ENCODE measurements at places on chromosomes 1 and 21.

- DNase-seq: no peak
These were observed 64.1 kb downstream of the MIS18A start for GRCh38 chr21:32214654-32215305.

- no peak for DNase-seq
These were observed 198.2 kb downstream of the GREM2 start for GRCh38 chr1:240413732-240414131.

- no peak for DNase-seq
These were observed 610.3 kb upstream of the TMPRSS15 start for GRCh38 chr21:19013916-19014315.

- no peak for DNase-seq
These were observed 2.9 kb upstream of the PTGFRN start for GRCh38 chr1:116906812-116907211.

GRCh38 chr1:212928323-212929291, 21.7 kb upstream of the VASH2 start:
- no peak for DNase-seq

- DNase-seq: no peak
These were observed 4.3 kb upstream of the CBR1 start for GRCh38 chr21:36065497-36066036.

DNA sequence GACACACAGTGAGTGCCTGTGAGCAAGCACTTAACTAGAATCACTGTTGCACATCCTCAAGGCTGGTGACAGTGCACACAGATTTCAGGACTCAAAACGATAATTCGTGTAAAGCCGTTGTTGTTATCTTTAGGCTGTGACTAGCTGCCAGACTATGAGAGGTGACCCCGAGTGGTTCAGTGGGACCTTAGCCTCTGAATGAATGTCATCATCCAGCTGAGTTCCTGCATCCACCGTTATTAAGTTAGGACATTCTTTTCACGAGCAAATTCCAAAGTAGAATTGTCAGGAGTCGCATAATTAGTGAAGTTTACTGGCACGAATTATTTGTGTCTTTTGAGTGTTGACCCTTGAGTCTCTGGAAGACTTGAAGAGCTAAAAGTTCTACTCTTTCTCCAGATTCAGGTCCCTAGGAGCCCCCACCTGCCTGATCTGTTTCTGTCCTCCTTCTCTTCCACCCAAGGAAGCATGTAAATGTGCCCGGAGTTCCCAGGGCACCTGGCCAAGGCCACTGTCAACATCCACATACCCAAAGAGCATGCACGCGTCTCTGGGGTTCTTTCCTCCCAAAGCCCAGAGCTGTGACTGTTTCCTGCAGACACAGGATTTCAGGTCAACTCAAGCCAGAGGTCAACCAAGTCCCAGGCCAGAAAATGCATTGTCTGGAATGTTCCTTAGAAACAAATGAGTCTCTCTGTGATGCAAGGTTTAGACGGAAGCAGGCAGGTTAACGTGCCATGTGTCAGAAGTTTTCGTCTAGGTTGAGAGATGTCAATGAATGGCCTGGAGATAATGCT, 207.2 kb downstream of the TOMM20 start:
- DNase-seq: no peak

- DNase-seq: no peak
These were observed 18.3 kb downstream of the HYI start for GRCh38 chr1:43435146-43436145.

DNA sequence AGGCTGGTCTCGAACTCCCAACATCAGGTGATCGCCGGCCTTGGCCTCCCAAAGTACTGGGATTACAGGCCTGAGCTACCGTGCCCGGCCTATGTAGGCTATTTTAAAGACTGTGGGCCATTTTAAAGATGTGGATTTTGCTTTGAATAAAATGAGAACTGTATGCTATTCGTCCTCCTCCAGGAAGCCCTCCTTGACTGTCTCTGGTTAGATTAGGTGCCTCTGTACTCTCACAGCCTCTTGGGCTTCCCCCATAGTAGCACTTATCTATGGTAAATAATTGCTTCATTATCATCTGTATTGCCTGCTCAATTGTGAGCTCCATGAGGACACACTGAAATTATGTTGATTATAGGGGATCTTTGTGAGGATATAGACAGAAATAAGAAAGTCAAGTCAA, 20.5 kb upstream of the ERI3 start:
- DNase-seq: no peak

DNA sequence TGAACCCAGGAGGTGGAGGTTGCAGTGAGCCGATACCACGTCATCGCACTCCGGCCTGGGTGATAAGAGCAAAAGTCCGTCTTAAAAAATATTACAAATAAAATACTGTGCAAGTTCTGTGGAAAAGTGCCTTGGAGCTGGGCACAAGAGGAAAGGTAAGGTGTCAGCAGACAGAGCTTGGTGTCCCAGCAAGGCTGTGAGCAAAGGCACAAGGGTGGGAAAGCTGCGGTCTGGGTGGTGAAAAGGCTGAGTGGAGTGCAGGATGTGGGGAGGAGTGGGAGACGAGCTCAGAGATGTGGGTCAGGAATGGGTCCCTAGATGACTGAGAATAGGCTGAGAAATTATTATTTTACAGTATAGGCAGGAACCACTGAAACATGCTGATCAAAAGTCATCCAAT, 150.6 kb downstream of the RHOU start:
- DNase-seq: no peak

DNA sequence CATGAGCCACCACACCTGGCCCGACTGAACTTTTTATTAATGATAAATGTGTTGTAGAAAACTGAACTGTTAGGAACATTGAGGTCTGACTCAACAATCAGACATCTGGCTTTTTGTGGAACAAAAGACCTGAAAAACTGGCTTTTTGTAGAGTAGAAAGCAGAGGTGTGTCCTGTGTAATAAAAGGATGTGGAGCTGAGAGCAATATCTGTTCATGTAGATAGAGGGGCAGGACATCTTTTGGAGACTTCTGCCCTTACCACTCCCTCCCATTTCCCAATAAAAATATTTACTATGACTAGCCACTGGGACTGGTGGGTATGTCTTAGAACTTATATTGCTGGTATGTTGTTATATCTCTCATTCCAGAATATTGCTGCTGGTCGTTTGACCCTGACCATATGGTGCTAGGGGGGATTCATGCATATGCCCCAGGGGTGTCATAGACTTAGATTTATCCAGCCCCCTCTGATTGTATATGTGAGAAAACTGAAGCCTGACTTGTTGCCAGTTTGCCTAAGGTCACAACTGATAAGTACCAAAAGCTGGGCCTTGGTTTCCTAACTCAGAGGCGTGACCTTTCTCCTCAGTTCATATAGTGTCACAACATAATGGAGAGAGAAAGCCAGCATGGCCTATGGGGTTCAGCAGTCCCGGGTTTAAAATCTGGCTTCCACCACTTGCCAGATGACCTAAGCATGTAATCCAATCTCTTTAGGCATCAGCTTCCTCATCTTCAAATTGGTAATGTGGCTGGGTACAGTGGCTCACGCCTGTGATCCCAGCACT, 33.5 kb upstream of the PIGV start:
- DNase-seq: no peak

DNA sequence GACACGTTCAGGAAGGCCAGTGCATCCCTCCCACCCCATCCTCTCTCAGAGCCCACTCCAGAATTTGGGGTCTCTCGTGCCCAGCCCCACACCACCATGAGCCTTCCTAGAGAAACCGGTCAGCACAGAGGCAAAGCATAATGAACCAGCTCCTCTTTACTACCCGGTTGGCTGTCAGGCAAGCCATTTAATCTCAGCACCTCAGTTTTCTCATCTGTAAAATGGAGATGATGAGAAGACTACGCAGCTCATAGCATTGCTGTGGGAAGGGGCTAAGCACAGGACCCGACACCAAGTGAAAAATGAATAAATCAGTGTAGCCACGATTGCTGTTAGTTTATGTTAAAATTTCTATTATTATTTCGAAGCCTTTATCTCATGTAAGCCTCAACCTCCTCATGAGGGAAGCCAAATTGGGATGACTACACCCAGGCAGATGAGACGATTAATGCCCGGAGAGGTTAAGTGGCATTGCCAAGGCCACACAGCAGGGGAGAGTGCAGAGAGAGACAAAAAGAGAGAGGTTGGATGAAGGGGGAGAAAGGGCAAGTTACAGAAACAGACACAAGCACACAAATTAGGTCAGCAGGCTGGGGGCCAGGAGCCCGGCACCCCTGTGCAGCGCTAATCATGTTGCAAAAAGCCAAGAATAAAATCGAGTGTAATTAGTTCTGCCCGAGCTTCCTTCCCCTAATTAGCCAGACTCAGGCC, 25.7 kb downstream of the SDC3 start:
- no peak for DNase-seq

DNA sequence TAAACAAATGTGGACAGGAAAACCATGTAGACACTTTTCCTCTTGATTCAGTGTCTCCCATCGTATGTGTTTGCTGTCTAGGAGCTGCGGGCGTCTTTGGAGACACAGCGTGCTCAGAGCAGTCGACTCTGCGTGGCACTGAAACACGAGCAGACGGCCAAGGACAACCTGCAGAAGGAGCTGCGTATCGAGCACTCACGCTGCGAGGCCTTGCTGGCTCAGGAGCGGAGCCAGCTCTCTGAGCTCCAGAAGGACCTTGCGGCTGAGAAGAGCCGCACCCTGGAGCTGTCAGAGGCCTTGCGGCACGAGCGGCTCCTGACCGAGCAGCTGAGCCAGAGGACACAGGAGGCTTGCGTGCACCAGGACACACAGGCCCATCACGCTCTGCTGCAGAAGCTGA, 27.2 kb upstream of the DIP2A start:
- no peak for DNase-seq

- DNase-seq: no peak
These were observed 354.8 kb upstream of the NFIA start for GRCh38 chr1:60727552-60727951.

GRCh38 chr1:235063068-235063765, 65.4 kb downstream of the TOMM20 start:
- no peak for DNase-seq

- DNase-seq: no peak
These were observed 68.7 kb upstream of the FAM3B start for GRCh38 chr21:41247561-41248545.

GRCh38 chr1:201559679-201560162, 20.8 kb downstream of the NAV1 start:
- DNase-seq: no peak

DNA sequence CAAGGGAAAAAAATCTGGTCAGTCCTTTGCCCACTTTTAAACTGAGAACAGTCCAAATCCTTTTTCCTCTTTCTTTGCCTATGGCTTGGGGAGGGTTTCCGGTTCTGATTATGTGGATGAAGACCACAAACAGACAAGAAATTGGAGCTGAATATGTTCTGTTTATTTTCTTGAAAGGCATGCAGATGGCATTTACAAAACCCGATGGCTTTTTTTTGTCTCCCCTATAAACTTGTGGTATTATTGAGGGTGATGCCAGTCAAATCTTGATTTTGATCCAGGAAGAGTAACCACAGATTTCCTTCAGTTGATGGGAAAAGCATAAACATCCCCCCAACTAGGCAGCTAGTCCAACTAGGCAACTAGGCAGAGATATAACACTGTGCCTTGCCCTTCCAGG, 38.9 kb downstream of the PLPP3 start:
- DNase-seq: no peak

DNA sequence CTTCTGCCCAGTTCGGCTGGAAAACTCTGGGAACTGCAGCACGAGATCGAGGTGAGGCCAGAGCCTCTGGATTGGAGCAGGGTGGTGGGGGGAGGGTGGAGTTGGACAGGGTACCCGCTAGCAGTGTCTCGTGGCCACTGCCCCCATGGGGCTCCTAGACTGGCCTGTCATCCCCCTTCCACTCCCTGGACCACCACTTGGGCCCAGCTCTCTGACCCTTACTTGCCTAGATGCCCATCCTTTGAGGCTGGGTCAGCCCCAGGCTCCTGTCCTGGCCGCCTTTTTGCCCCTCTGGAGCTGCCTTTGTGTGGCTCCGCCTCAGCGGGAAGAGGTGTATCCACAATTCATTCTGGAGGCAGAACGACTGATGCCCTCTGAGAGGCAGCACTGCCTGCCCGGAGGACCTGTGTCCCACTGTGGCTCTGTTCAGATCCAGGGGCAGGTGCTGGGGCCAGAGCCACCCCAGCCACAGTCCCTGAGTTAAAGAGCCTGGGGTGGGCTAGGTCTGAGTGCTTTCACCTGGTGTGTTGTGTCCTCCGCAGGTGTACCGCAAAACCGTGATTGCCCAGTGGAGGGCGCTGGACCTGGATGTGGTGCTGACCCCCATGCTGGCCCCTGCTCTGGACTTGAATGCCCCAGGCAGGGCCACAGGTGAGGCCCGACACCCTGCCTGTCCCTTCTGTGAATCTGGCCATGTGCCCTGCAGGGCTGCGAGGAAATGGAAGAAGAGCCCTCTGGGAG, 17.7 kb downstream of the FAAH start:
- no peak for DNase-seq

DNA sequence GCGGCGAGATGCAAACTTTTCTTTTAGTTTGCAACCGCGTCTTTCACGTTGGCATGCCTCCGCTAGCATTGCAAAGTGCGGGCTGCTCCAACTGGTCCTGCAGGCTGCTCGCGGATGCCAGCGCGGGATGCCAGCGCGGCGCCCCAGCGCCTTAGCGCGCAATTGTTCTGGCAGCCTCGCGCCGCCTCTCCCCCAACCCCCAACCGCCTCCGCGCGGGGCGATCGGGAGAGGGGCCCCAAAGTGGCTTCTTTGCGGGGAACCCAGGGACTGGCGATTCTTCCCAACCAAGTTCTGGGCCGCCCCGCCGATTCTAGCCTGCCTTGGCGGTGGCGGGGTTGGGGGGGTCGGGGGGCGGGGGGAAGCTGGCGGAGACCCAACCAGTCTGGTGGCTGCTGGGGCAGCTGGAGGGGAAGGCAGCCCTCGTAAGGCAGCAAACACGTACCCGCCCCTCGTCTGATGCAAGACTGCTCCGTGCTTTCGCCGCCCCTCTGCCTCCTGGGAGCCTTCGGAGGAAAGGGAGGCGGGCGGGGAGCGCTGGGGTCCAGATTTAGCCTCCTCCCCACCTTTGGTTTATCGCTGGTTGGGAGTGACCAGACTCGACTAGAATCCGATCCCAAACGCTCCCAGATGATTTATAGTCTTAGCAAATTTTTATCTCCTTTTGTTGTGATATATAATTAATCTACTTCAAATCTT, 756 bp downstream of the PHGDH start:
- DNase-seq: no peak

DNA sequence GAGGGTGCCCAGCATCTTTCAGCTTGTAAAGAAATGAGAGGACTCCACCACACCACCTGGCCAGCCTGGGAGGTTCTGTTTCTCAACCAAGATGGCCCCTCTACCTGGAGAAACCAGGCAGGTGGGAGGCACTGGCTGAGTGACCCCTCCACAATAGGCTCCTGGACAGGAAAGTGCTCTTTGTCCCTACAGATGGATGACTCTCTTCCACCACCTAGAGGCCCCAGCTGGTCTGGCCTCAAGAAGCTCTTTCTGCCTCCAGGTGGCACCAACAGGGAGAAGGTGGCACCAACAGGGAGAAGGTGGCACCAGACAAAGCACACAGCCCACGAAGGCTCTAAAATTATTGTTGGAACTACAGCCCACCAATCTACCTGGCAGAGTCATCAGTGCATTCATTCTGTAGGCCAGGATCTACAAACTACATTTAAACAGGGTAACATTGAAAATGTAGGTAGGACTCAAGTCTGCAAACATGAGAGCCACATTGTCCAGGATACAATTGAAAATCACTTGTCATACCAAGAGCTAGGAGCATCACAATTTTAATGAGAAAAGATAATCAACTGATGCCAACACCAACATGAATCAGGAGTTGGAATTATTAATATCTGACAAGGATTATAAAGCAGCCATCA, 14.4 kb downstream of the TMPRSS3 start:
- DNase-seq: no peak

GRCh38 chr1:15963968-15964648, 11.8 kb downstream of the ZBTB17 start:
- DNase-seq: no peak
